ENCODE measurements at places on chromosomes 6 and 20.

- no peak for DNase-seq
Observed at GRCh38 chr20:37573626-37574198, 46.0 kb upstream of the BLCAP start.

- DNase-seq, result no peak
Observed at GRCh38 chr6:51077821-51078518, 259.3 kb downstream of the TFAP2B start.

- no peak for DNase-seq
Observed at GRCh38 chr6:119781365-119781764, 431.8 kb upstream of the MAN1A1 start.

DNA sequence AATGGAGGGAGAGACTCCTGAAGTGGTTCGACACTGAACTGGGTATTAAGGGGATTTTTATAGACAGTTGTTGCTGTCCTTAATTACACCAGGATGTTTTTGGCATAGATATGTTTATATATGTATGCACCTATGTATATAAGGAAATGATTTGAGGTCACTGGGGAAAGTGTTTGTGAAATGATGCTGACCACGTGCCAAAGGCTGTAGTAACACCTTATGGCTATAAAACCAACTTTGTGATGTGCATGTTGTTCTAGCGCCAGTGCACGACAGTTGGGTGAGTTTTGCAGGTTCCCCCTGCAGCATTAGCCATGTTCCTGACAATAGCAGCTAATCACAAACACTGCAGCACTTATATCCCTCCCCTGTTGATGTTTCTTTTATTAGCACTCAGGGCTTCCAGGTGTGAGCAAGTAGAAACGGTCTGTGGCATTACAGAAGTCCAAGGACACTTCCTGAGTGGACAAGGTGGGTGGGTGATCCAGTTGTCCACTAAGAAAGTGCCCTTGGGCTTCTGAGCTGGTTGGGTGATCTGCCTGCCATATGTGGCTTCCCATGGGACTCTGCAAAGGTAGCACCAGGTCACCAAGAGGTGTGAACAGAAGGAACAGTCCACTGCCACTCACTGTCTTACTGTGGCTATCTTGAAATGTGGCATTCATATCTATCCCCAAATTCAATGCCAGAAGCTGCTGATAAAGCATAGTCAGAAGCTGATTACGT, 63.0 kb upstream of the RBM24 start:
- no peak for DNase-seq

- DNase-seq, result no peak
Observed at GRCh38 chr6:40210628-40211056, 276.4 kb upstream of the MOCS1 start.

- DNase-seq, result peak; percentile 19
Observed at GRCh38 chr6:12844284-12845223, 128.0 kb downstream of the PHACTR1 start.

DNA sequence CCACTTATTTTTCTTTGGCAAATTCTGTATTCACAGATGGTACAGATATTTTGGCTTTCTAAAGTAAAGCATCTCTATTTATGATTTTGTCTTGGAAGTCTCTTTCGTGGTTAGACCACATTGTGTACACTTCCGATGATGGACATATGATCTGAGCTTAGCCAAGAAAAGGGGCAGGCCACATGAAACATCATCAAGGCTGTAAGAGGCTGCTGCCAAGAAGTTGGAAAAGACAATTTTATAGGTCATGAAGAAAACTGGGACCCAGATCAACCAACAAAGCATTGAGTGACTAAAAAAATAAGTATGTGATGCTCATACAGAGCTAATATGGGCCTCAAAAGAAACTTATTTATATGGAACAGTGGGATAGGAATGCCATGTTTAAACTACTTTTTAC, 266.4 kb downstream of the HAO1 start:
- peak; percentile 93 for DNase-seq
